ENCODE measurements at places on chromosomes 12 and 14.

GRCh38 chr12:105724641-105725040, 394.1 kb downstream of the C12orf75 start:
- no peak for DNase-seq

DNA sequence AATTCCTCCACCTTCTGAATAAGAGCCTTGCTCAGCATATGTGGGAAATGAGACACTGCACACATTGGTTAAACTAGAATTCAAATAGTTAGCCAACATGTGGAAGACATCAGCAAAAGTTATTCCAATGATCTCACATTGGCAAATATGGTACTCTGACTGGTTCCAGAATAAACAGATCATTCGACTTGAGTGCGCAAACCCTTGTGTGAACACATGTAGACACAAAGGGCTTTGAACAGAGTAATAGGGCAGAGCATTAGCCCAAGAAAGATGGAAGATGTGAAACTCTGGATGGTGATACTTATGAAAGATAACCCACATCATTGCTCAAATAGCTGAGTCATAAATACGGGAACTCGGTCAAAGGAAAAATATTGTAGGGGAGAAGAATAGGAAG, 1133.4 kb upstream of the SEL1L start:
- DNase-seq, result no peak

DNA sequence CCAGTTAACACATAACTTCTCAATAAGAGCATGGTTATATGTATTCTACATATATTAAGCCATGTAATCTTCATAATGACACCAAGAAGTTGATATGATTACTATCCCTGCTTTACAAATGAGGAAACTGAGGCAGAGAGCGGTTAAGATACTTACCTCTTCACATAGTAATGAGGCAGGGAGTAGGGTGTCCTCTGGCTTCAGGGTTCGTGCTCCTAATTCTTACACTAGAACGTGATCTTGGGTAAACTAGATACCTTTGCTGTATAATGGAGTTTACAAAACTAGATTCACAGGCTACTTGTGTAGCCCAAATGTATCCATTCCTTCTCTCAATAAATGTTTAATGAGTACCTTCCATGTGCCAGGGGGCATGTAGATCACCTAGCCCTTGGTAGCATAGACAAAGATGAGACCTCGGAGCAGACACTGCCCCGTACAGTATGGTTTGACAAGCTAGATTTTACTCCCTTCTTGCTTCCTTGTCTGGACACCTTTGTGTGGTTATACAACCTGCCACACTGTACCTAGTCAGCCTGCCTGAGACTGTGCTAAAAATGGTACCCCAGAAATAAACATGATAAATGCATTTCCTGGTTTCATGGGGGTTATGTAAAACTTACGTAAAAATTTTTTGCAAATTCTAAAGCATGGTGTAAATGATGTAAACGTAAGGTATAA, 991.8 kb downstream of the VRK1 start:
- DNase-seq, result no peak

DNA sequence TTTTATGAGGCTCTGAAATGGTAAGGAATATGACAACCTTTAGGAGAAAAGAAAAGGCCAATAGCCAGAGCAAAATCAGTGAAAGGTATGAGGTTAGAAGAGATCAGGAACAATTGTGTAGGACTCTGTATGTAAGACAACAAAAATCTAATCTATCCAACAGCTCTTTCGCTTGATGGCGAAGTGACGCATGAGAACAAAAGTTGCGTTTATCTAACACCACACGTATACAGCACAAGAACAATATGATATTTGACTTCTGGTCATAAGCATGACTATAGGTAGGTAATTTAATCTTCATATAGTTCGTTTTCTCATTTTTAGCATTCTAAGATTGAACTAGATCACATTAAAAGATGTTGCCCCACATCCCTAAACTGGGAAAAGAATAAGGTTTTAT, 1.5 kb downstream of the CLECL1 start:
- DNase-seq, result no peak

GRCh38 chr14:63642229-63642611, 549 bp upstream of the WDR89 start:
- DNase-seq, result peak; percentile 46

- no peak for DNase-seq
Measured at GRCh38 chr14:95311752-95312151, 8.0 kb downstream of the CLMN start.

All from stimulated activated CD8-positive, alpha-beta memory T cell treated with anti-CD3 and anti-CD28 coated beads, Interleukin-4, amount 100 ng/mL, for 1 hour (primary cell).